ENCODE measurements at places on chromosomes 6 and 20. TPM values are rescaled to one million over a fixed set of nuclear protein-coding genes. Genes with fewer than 3 reads are reported as not detected.
A peak's percentile ranks its signal among the peaks of the same experiment; 100 is the strongest.

- no peaks in the 10 kb centered on the region for H3K27me3 ChIP-seq
- peaks cover 6% of the 10 kb centered on the region for H3K4me1 ChIP-seq
- H3K4me3 ChIP-seq, result no peak overlapping the region
- DNase-seq, result no peak
- peaks cover 66% of the 10 kb centered on the region for H3K36me3 ChIP-seq
- no peak overlapping the region for H3K27ac ChIP-seq
Measured at GRCh38 chr6:154805288-154805911, 72.2 kb downstream of the SCAF8 start.

DNA sequence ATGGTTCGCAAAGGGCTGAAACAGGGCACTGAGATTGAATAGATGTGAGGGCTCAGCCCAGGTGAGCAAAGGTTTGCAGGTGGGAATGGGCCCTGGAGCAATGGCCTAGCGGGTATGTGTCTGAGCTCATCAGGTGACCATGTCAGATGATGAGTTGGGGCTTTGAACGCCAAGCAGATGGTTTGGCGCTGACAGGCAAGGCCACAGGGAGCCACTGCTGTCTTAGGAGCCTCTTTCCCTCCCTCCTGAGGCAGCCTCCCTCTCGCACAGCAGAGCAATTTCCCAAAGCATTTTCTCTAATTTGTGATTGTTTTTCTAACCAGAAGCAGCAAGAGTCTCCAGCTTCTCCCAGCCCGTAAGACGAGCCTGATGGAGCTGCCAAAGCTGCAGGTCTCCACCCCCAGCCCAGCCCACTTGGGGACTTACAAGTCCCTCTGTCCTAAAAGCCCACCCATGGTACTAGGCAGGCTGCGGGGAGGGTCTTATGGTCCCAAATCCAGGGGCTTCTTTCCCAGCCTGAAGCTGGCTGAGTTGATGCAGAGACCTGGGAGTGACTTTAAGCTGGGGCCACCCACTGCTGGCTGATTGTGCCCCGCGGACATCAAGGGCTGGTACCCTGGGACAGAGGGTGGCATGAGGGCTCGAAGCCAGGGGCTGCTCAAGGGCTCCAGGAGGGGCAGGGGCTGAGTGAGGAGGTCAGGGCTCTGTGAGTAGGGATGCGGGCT lies 11.6 kb downstream of the CDH22 start:
- H3K27me3 ChIP-seq, result peaks cover 41% of the 10 kb centered on the region
- no peaks in the 10 kb centered on the region for H3K36me3 ChIP-seq
- H3K27ac ChIP-seq, result no peak overlapping the region
- no peak overlapping the region for H3K4me3 ChIP-seq

DNA sequence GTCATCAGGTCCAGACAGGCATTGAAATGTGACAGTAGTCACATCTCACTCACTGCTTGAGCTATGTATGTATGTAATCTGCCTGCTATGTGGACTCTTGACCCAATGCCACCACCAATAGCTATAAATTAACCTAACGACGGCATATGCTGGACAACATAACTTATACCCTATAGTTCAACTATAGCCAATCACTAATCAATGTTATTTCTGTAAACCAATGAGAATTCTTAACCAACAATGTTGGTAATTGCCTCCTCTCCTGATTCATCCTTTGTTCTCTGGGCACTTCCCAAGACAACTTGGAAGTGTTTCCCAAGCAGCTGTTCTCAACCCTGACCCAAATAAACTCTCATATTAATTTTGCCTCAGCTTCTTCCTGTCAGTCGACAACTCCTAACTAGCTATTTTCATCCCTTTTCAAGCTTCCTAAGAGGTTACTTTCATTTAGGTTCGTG lies 24.1 kb upstream of the SERPINB1 start:
- H3K36me3 ChIP-seq, result peaks cover 10% of the 10 kb centered on the region
- peak overlapping the region; percentile 72 for H3K4me3 ChIP-seq
- peaks cover 82% of the 10 kb centered on the region for H3K4me1 ChIP-seq
- DNase-seq, result no peak

GRCh38 chr6:157653521-157653920 lies 169.5 kb upstream of the SNX9 start:
- H3K27me3 ChIP-seq, result no peaks in the 10 kb centered on the region
- no peak for DNase-seq
- H3K27ac ChIP-seq, result no peak overlapping the region

HSPA1L gene
- 1.2 TPM for total RNA-seq

GRCh38 chr6:77332915-77333623 lies 130.2 kb downstream of the HTR1B start:
- no peak for DNase-seq
- H3K4me3 ChIP-seq, result no peak overlapping the region
- no peaks in the 10 kb centered on the region for H3K36me3 ChIP-seq
- no peaks in the 10 kb centered on the region for H3K27me3 ChIP-seq
- H3K27ac ChIP-seq, result no peak overlapping the region

LRRC1 gene
- 3.0 TPM for total RNA-seq

GRCh38 chr6:75349262-75349984 lies 64.8 kb upstream of the TMEM30A start:
- peaks cover 35% of the 10 kb centered on the region for H3K27me3 ChIP-seq
- no peak overlapping the region for H3K27ac ChIP-seq

Measured in activated B cell treated with CpG ODN at 0.5 μM for 24 hours (primary cell).